ENCODE measurements at places on chromosomes 5 and 9.

GRCh38 chr5:121189342-121190305 is 662.1 kb upstream of the FTMT start:
- DNase-seq = no peak

DNA sequence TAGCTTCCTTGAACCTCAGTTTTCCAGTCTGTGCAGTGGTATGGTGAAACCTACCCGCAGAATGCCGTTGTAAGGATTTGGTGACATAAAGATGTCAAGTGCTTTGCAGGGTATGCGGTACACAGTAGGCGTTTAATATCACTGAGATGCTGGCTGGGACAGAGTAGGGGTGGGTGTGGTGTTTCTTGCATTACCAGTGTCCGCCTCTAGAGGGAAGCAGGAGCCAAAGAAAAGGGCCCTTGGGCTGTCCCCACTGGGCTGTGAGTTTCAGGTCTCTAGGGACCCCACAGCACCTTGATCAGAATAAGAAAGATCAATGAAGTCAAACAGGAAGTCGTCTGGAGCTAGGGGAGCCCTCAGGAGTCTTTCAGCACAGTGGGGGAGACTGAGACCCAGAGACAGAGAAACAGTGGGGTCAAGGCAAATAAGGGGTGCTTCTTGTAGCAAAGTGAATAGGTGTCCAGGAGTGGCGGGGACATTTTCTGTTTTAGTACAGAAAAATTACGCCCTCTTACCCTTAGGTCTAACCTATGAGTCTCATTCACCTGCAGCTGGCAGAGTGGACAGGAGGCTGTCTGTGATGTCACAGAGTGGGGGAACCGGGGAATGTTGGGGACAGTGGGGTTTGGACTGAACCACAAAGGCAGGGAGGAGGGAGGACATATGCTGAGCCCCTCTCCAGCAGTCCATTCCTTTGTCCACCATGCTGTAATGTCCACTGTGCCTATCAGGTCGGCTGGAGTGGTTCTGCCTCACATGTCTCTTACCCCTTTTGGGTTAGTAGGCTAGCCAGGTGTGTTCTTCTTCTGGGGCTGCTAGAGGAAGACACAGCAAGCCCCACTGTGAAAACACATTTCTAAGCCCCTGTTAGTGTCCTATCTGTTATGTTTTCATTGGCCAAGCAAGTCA is 4.7 kb upstream of the TEX53 start:
- DNase-seq = peak; percentile 4

GRCh38 chr5:344668-345067 is 23.2 kb downstream of the AHRR start:
- no peak for DNase-seq

GRCh38 chr9:21078702-21079101 is 960 bp upstream of the IFNB1 start:
- no peak for DNase-seq

- no peak for DNase-seq
These were observed 6.4 kb downstream of the TLE4 start for GRCh38 chr9:79577969-79578723.

GRCh38 chr9:17862101-17862500 is 283.2 kb downstream of the SH3GL2 start:
- DNase-seq = no peak

- DNase-seq = no peak
These were observed 151.0 kb downstream of the GADD45G start for GRCh38 chr9:89755821-89756220.

DNA sequence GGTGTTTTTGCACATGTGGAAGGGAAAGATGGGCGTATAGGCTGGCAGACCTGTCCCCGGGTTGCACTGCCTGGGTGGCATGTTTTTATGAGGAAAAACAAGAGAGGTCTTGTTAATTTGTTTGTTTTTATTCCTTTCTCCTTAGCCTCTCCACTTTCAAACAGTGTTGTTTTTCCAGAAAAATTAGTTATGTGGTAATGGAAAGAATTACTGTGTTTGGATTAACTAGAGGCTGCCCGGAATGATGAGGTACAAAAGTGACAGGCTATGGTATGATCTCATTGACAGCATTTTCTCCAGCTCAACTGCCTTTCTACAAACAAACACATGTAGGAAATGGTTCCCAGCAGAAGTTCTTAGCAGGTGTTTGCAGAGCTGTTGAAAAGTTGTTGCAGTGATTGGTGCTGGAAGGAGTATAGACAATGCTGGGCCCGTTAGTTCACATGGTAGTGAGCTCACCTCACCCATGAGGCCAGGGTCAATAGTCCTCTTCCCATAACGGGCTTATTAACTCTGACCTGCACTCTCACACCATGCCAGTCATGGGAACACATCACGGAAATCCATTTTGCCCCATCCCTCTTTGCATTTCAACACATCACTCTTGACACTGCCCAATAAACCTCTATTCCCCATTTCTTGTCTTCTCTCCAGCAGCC is 111.3 kb upstream of the SAP30L start:
- no peak for DNase-seq

DNA sequence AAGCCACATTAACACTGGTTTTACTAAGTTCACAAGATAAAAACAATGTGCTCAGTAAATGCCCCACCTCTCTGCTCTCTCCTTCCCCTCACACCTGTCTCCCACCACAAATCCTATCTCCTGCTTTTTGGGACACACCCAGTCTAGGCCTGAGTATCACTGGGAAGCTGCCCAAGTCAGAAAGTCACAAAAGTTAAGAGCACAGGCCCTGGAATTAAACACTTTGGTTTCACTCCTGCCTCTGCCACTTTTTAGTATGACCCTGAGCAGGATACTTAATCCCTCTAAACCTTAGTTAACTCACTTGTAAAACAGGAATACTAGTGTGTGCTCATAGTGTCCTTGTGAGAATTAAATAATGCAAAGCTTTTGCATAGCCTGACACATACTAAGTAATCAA is 11.3 kb downstream of the C5 start:
- no peak for DNase-seq
